ENCODE measurements at places on chromosomes 12 and 14.

DNA sequence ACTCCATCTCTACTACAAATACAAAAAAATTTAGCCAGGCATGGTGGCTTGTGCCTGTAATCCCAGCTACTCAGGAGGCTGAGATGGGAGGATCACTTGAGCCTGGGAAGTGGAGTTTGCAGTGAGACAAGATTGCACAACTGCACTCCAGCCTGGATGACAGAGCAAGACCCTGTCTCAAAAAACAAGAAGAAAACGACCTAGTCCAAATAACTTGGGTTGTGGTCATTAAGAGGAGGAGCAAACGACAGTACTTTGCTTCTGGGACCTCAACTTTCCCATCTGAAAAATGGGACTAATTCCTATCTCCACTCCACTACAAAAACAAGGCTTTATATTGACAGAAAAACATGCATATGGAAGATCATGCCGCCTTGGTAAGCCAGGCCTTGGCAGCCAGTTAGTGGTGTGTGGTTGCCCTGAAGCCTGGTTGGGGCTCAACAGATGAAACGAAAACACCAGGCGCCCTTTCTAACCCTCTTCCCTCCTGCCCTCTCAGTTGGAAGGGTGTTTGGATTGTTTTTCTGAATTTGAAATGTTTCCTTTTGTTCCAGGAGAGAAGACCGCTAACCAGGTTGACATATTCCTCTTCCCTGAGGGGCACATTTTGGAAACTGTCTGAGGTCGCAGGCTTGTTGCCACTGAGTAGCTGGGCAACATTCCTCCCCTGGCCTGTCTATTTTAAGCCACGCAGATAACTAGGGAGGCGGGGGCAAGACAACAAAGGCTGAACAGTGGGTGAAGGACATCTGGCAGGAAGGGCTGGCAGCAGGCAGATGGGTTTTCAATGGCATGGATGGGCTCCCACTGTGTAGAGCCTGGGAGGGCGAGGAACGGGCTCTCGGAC, 13.7 kb upstream of the VPS37B start:
- DNase-seq = no peak

DNA sequence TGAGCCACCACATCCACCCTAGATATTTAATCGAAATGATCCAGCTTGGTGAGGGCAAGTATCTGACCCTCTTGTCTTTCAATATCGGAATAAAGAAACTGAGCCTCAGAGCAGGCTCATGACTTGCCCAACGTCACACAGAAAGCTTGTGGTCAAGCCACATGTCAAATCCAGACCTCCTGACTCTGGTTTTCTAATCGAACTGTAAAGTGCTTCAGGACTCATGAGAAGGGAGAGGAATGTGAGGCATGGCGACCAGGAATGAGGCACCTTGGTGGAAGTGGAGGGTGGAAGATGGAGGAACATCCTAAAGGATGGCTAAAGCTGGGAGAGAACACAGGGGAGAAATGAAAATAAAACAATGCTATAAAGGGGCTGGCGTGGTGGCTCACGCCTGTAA, 27.9 kb upstream of the SPPL3 start:
- DNase-seq = no peak

- no peak for DNase-seq
These were observed 22.3 kb downstream of the CRADD start for GRCh38 chr12:93699271-93700145.

- DNase-seq = no peak
These were observed 523 bp upstream of the SLC6A15 start for GRCh38 chr12:84913129-84913515.

- DNase-seq = no peak
These were observed 201.3 kb upstream of the FOXN3 start for GRCh38 chr14:89618330-89618708.

DNA sequence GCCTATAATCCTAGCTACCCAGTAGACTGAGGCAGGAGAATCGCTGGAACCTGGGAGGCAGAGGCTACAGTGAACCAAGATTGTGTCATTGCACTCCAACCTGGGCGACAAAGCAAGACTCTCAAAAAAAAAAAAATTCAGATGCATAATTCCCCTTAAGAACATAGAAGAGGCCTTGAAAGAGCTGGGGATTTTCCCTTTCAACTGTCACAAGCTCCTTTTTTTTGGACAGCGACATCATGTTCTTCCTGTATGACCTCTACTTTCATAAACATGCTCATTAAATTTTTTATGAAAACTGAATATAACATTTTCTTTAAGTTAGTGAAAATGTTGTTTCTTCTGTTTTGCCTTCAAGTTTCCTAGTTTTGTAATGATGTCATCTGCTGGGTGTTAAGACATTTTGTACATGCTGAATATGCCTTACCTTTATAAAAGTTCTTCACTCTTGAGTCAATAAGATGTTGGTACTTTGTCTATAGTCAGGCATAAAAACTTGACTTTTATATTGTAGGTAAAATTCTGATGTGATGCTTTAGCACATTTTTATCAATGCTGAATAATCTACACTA, 76.0 kb downstream of the PTHLH start:
- DNase-seq = no peak

- no peak for DNase-seq
These were observed 60.7 kb downstream of the VCPKMT start for GRCh38 chr14:50055461-50056228.

GRCh38 chr12:96356831-96357230, 43.4 kb downstream of the CDK17 start:
- no peak for DNase-seq

DNA sequence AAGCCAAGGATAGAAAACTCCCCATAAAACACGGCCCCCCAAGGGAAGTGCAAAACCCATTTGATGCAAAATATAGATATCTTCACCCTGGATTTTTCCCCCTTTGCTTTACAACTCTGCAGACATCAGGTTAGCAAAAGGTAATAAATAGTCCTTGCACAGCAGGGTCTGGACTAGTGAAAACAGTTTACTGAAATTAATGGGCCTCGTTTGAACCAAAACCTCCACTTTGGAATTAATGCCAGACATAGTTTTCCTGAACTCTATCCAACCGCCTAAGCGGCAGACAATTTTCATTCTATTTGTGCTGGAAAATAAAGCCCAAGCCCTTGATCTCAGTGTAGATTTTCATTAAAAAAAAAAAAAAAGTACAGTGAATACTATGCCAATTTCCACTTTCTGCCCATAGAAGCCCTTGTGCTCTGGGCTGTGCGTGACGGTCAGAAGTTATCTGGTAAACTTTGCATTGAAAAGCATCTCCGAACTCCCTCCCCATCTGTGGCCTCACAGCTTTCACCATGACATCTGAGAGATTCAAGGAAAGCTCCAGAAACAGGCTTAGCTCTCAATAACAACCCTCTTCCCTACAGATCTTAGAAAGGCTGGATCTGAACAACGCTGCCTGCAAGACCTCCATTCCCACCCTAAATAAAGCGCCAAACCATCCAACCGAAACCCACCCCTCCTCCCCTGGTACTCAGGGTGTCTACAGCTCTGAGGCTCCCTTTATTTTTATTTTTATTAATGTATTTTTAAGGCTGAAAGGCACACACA, 11.0 kb upstream of the IRF2BPL start:
- no peak for DNase-seq

- DNase-seq = no peak
These were observed 107.5 kb upstream of the FAR2 start for GRCh38 chr12:29041621-29042020.

DNA sequence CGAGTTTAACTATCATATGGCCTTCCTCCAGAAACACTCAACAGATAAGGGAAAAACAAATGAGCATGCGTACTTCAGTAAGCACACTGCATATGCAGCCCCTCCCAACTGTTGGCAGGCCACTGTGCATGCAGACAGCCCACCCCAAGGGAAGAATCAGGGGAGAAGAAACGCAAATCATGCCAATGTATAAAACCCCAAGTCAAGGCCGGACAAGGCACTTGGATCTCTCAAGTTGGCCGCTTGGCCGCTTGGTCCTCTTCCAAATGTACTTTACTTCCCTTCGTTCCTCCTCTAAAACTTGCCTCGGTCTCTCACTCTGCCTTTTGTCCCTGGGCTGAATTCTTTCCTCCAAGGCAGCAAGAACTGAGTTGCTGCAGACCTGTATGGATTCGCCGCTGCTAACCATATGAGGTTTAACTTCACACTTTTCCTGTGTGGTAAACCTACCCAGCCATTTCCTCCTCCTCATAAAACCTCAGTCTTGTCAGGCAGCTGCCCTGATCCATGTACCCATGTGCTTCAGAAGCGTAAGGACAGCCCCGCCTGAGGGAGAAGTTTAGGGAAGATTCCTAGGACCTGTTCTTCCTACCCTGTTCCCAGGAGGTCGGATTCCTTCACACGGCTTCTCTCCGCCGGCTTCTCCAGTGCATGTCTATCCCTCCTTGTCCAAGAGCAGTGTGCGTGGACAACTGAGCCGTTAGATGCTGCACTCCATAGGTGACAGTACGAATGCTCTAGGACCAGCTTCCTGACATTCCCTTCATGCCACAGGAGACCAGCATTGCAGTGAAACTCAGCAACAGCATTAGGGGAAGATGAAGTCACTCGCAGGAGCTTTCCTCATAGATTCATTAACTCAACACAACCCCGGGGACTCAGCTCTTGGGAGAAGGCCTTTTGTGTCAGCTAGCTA, 188.0 kb downstream of the MON2 start:
- DNase-seq = no peak

GRCh38 chr12:96912943-96913342, 5.9 kb downstream of the NEDD1 start:
- no peak for DNase-seq

- no peak for DNase-seq
These were observed 37.7 kb downstream of the NEUROD4 start for GRCh38 chr12:55057481-55057880.

DNA sequence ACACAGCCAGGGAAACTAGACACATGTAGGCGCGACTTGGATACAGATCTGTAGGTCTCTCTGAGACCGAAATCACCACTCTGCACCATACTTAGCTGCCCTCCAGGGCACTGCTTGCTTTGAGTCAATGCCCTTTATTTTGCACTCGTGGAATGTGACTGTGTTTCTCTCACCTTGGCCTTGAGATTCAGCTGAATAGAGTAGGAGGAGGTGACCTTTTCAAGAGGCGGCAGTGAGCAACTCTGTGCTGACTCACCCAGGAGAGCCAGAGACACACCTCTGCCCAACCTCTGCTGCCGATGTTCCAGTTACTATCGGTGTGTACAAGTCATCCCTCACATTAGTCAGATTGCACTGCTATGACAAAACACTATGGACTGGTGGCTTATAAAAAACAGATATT, 583.4 kb downstream of the VRK1 start:
- DNase-seq = peak; percentile 24

DNA sequence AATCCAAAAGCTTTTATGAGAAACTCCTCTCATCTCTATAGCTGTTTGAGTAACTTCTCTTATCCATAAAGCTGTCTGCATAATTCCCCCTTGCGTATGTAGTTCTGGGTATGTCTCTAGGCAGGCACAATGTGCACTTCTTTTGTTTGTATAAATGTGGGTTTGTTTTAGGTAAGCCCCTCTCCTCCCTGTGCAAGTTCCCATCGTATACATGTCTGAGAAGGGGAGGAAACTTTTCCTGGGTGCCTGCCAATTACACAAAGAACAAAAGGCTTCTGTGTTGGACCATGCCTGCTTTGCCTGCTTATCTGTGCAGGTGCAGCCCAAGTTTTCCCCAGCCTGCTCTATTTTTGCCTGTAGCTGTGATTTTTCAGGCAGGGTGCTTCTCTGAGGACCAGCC, 96.7 kb downstream of the CCER1 start:
- DNase-seq = no peak

DNA sequence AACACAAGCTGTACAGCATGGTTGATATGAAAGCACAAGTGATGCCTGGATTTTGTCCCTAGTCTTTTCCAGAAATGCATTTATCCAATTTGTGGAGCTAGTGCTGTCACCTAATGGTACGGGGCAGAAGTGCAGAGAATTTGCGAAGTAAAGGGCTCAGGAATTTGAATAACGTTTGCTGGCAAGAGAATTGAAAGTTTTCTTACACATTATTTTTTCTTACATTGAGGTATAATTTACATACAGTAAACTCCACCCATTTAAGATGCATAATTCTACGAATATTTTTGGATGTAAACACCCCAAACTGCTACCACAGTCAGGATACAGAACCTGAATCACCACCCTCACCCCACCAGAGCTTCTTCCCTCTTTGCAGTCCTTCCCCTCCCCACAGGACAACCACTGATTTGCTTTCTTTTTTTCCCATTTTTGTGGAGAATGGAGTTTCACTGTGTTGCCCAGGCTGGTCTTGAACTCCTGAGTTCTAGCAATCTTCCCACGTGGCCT, 3.5 kb downstream of the AICDA start:
- no peak for DNase-seq

GRCh38 chr14:52400846-52401245, 86.7 kb downstream of the PTGER2 start:
- DNase-seq = no peak

- no peak for DNase-seq
These were observed 28.7 kb upstream of the PLD4 start for GRCh38 chr14:104895786-104896661.

DNA sequence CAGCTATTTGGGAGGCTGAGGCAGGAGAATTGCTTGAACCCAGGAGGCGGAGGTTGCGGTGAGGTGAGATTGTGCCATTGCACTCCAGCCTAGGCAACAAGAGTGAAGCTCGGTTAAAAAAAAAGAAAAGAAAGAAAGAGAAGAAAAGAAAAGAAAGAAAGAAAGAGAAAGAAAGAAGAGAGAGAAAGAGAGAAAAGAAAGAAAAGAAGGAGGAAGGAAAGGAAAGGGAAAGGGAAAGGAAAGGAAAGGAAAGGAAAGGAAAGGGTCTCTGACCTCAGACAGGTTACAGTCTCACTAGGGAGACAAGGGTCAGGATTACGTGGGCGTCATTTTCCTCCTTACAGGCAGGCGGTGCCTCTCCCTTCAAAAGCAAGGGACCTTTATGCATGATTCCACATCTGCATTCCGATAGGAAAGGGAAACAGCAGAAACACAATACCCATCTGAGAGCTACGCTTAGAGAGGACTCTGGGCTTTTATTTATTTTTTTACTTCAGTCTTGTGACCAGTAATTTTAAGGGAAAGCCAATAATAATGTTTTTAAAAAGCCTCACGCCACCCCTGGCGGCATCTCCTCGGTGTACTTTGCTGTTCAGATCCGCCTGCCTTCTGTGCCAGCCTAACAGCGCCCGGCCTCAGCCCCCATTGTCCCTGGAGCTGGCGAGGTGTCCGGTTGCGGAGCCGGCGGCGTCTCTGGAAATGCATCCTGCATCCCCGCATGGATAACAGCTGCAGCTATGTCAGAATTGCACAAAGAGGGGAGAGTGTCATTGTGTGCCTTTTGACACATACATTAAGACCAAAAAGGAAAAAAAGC, 945 bp upstream of the HIP1R start:
- DNase-seq = no peak

Data from activated naive CD8-positive, alpha-beta T cell treated with anti-CD3 and anti-CD28 coated beads, Interleukin-2, amount 50 U/mL, for 16 hours (primary cell).